ENCODE measurements at places on chromosomes 4 and X. TPM values are rescaled to one million over a fixed set of nuclear protein-coding genes. Genes with fewer than 3 reads are reported as not detected.

IL2 gene
- polyA plus RNA-seq: not detected

DNA sequence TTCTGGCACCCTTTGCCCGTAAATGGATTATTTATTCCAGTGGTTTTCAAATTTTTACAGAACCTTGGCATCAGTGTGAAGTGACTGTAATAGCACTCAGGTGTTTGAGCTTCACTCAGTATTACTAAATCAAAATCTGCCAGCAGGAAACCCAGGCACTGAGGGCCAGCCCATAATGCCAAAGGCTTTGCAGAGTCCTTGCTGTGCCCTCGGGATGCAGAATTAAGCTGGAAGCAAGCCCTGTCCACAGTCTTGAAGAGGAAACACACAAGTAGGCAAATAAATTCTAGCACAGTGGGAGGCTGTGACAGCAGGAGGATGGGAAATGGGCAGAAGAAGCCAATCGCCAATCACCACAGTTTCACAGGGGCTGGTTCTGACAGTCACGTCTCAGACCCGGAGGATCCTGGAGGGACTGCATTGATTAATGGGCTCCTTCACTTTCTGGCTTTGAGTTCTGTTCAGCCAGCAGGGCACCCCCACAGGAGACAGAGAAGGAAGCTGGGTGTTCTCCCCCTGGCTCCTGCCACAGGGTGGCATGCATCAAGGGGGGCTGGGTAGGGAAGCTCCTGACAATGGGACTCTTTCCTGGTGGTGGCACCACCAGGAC lies 138.8 kb downstream of the MTNR1A start:
- DNase-seq: no peak

DNA sequence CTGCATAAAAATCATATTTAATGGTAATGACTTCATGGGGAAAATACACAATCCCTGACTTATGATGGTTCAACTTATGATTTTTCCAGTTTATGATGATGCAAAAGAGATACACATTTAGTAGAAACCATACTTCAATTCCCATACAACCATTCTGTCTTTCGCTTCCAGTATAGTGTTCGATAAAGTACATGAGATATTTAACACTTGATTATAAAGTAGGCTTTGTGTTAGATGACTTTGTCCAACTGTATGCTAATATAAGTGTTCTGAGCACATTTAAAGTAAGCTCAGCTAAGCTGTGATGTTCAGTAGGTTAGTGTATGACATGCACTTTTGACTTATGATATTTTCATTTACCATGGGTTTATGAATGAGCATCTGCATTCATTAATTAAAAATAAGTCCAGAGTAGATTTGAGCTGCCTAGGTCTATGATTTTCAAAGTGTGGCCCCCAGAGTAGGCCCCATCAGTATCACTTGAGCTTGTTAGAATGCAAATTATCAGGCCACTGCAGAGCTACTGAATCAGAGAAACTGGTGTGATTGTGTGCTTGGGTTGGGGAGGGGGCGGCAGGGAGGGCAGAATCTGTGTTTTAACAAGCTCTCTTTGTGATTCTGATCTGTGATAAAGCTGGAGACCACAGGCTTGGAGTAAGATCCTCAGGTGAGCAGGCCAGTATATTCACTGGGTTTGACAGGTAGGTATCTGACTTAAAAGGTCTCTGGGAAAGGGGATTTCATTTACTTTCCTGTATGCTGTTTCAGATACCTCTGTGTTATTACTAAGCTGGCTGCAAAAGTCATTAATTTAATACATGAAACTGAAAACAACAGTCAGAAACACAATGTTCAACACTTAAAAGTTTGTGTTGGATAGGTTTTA lies 8.4 kb downstream of the ATP10D start:
- DNase-seq: no peak

GRCh38 chr4:53779025-53779424 lies 187.7 kb upstream of the LNX1 start:
- DNase-seq: no peak

GRCh38 chr4:1323280-1323634 lies 23.8 kb upstream of the UVSSA start:
- DNase-seq: no peak

ADH7 gene
- polyA plus RNA-seq: not detected

- no peak for DNase-seq
Measured at GRCh38 chrX:29065477-29065876, 478.2 kb downstream of the IL1RAPL1 start.

GRCh38 chr4:28973587-28974350 lies 1746.4 kb upstream of the PCDH7 start:
- DNase-seq: no peak

GRCh38 chrX:152942077-152942442 lies 44.2 kb downstream of the ZNF185 start:
- DNase-seq: no peak

- no peak for DNase-seq
Measured at GRCh38 chrX:139196890-139197289, 333.6 kb upstream of the F9 start.

- DNase-seq: no peak
Measured at GRCh38 chr4:139872274-139872673, 206.7 kb downstream of the MGST2 start.

ARL9 gene
- 0.26 TPM for polyA plus RNA-seq

S100P gene
- not detected for polyA plus RNA-seq

DNA sequence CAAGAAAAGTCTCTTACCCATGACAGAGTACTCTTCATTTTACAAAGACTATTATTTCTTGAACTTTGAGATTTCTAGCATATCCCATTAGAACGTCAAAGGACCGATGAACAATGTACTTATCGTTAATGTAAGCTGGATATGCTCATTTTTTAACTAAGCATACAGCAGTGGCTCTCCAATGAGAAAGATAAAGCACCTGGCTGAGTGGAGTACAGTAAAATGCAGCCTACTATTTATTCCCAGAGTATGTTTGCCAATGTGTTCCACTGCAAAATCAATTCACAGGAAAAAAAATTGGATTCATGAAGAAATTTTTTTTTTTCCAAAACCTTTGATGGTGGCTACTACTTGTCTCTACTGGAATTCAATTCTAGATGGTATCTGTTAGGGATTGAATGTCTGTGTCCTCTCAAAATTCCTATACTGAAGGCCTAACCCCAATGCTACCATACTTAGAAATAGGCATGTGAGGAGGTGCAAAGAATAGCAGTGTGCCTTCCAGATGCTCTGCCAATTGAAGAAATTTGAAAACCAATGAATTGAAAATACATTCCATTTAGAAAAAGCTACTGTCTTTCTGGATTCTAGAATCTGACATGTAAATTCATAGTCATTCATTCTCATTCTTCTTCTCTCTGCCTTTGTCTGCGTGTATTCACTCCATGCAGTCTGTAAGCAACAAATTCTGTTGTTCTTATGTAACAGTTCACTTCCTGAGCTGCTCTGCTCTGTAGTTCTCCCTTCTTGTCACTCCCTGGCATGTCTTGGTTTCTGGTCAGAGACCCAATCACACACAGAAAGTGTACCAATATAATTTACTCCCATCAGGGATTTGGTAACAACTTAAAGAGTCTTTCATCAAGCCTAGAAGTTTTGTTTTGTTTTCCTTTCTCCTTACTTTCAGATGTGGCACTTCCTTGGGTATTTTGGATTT lies 61.4 kb downstream of the PAPSS1 start:
- no peak for DNase-seq

PNCK gene
- 5.5 TPM for polyA plus RNA-seq

- no peak for DNase-seq
Measured at GRCh38 chr4:148998719-148999118, 556.5 kb upstream of the NR3C2 start.

DNA sequence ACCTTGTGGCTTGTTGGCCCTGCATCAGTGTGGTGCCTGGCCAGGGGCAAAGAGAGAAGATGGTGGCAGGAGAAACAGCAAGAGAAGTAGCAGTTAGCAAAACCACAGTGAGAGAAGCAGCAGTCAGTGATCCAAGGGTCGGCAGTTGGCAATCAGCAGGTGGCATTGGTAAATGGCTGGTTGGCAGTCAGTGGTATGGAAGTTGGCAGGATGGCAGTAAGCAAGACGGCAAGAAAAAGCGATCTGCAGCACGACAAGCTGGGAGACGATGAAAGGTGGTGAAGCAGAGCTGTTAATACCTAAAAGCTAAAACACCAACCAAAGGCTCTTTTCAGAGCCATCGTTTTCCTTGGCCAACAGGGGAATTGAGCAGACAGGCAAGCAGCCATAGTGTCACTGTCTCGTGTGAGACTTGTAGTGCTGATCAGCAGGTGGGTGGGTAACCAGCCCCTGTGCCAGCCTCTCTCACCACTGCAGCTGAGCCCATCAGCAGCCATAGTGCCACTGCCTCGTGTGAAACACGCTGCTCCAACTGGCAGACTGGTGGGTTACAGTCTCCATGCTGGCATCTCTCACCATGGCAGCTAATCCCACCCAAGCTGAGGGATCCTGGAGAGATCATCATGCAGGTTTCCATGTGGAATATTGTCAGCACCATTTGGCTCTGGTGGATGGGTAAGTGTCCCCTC lies 2078.4 kb downstream of the PCDH7 start:
- no peak for DNase-seq

DNA sequence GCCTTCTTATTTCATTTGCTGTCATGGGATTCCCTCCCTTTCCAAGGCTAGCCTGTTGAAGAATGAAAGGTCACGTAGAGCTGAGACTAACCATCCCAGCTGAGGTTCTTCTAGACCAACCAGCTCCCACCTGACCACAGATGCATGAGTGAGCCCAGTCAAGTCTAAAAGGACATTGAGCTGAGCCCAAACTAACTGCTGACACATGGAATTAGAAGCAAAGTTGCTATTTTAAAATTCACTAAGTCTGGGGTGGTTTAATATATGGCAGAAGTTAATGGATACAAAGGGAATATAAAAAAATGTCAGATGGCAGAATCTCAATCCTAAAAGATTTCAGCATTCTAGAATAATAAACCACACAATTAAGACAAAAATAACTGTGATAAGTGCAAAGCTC lies 118.9 kb upstream of the RASGEF1B start:
- no peak for DNase-seq

DNA sequence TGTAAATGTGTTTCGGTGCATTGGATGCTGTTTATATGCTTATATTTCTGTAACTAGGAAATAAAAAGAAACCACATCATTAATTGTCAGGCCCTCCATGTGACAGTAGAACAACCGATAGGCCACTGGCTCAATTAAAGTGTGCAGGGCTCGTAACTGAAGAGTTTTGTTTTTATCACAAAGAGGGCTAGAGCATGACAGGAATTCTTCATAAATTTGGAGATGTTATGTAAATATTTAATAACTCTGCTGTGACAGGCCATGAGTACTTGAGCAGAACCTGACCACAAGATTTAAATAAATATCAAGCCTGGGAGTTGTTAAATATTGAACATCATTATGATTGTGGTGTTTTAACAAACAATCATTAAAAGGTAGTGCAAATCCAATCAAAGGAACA lies 55.9 kb downstream of the MID1 start:
- no peak for DNase-seq

GRCh38 chr4:169854090-169854489 lies 96.3 kb upstream of the HPF1 start:
- DNase-seq: no peak

DNA sequence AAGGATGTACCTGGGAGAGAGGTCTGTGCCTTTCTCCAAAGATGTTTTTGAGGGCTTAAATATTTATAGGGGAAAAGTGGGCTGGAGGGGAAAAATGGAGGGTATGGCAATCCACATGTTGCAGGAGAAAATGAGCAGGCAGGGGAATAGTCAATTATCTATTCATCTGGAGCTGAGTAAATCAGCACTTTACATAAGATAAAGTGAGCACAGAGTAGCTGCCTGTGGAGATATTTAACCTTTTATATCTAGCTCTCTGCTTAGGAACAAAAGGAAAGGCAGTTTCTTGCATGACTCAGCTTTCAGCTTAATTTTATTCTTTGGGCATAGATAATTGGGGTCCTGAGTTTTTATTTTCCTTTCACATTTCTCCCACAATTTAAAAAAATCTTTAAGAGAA lies 93.6 kb upstream of the NPY2R start:
- no peak for DNase-seq

RASL11B gene
- 45.9 TPM for polyA plus RNA-seq

HSD17B10 gene
- 255 TPM for polyA plus RNA-seq

CPE gene
- 24.2 TPM for polyA plus RNA-seq

GRCh38 chrX:69535661-69536060 lies 31.5 kb downstream of the NALF2 start:
- DNase-seq: no peak

BRS3 gene
- polyA plus RNA-seq: not detected

DNA sequence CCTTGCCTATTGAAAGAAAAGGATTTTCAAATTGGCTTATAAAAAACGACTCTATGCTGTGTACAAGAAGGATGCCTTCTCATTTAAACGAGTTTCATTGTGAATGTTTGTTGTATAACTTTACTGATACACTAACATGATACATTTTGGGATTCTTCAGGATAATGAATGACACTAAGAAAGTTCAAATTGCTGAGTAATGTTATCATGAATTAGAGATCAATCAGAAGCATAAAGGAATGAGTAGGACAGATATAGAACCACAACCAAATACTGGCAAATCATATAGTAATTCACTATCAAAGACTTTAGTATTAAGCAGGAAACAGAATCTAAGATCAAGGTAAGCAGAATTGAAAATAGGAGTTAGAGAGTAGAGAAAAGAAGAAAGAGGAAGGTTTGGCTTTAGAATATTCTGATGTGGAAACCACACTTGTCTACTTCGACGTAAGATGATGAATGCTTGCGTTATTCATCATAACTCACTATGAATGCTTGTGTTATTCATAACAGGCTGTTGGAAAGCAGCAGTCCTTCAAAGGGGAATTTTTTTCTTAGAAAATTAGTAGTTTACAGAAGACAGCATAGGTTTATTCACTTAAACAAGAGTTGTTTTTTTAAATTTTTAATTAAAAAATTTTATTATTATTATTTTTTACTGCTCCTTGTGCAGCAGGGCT lies 13.4 kb downstream of the CCDC158 start:
- DNase-seq: no peak

DNA sequence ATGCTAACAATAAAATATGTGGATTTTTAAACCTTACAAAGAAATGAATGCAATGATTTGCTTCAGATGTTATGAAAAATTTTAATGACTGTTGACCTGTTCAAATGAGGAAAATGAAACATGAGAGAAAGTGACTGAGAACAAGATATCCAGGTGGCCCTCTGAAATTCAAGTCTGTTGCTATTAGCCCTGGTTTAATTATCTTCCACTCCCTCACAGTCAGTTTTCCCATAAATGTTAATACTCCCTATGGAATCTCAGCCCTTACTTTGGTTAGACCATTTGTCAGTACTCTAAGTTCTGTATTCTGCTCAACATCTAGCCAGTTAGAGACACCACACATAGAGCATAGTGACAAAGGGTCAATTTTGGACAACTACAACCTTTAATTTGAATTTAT lies 327.8 kb downstream of the PDGFC start:
- no peak for DNase-seq

TLR2 gene
- 8.0 TPM for polyA plus RNA-seq

Data from kidney (tissue), 22 donors.